ENCODE measurements at places on chromosomes 13 and 19. TPM values are rescaled to one million over a fixed set of nuclear protein-coding genes. Genes with fewer than 3 reads are reported as not detected.

DNA sequence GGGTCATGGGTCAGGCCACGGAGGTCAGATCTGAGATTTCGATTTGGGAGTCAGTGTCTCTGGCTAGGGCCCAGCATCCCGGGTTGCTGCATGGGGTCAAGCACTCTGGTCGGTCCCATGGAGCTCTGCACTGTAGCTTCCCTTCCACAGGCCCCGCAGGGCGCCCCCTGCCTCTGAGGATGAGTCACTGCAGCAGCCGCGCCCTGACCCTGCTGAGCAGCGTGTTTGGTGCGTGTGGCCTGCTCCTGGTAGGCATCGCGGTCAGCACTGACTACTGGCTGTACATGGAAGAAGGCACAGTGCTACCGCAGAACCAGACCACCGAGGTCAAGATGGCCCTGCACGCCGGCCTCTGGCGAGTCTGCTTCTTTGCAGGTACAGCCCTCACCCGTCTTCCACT is 3.6 kb downstream of the CACNG7 start:
- no peak for DNase-seq

GRCh38 chr19:43643326-43643725 is 3.7 kb upstream of the CADM4 start:
- no peak for DNase-seq

GRCh38 chr13:75443356-75443958 is 38.5 kb downstream of the TBC1D4 start:
- DNase-seq, result no peak

The ENOX1 gene
- total RNA-seq, result 7.1 TPM

The ZNF709 gene
- total RNA-seq, result 3.9 TPM

DNA sequence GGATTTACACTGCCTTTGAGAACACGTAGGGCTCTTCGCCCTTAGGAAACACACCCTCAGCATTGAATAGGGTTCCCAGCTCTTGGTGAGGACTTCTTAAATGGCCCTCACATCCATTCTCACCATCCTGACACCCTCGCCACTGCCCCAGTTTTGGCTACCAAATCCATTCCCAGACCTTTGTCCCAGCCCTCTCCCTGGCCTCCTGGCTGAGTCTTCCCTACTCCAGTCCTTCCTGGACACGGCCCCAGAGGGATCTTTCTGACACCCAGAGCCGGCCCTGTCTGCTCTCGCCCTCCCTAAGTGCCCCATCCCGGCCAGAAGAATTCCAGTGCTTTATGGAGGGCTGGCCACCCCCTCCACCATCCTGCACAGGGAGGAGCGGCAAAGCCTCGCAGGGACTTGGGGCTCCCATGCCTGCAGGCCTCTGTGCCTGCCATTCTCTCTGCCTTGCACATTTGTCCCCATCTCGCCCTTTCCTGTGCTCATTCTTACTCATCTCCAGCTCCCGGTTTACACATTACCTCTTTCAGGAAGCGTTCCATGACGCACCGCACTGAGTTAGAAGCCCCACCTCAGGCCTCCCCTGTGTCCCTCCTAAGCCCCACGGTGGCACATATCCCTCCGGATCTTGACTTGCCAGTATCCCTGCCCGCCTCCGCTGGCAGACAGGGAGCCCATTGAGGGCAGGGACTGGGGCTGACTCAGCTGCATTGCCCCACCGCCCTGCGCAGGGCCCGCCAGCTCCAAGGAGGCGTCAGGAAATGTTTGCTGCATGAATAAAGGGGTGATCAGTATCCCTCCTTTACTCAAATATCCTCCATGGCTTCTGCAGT is 11.0 kb upstream of the KLK14 start:
- no peak for DNase-seq

The IRF2BP1 gene
- 22.0 TPM for total RNA-seq

DNA sequence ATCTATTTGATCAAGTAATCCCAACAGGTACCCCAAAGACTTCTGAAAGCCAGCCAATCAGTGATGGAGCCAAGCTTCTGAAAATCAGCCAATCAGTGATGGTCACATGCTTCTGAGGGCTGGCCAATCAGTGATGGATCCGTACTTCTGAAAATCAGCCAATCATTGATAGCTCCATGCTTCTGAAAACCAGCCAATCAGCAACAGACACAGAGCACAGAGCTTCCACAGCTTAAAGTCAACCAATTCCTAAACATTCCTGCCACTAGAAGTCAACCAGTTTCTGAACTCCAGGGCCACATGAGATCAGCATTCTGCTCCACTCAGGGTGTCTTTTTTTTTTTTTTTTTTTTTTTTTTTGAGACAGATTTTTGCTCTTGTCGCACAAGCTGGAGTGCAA is 8.2 kb upstream of the HSD17B14 start:
- no peak for DNase-seq

The NLRP7 gene
- total RNA-seq, result not detected

The ADGRE2 gene
- total RNA-seq, result 10.3 TPM

Data from ureter (tissue), 1 donor.